ENCODE measurements at places on chromosomes 13 and 19.

DNA sequence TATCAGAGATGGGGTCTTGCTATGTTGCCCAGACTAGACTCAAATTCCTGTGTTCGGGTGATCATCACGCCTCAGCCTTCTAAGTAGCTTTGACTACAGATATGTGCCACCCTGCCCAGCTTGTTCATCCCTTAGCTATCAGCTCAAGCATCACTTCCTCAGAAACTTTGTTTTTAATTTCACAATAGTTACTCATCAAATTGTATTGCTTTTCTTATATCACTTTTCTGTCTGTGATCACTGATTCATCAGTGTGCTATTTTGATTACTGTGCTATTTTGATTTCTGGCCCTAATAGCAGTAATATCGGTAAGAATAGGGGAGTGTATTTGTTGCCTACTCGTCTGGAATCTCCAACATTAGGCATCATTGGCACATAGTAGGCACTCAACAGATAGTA lies 878.6 kb upstream of the PCDH20 start:
- peak; percentile 18 for DNase-seq

GRCh38 chr19:39145180-39145953 lies 19.8 kb downstream of the PAK4 start:
- no peak for DNase-seq

- no peak for DNase-seq
Observed at GRCh38 chr13:81406022-81406421, 1065.1 kb upstream of the SPRY2 start.

DNA sequence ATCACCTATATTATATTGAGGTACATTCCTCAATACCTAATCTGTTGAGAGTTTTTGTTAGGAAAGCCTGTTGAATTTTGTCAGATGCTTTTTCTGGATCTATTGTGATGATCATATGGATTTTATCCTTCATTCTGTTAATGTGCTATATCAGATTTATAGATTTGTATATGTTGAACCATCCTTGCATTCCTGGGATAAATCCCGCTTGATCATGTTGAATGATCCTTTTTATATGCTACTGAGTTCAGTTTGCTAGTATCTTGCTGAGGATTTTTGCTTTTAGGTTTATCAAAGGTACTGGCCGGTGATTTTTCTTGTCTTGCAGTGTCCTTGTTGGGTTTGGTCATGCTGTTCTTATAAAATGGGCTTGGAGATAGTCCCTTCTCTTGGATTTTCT lies 12.0 kb upstream of the ZNF331 start:
- no peak for DNase-seq

DNA sequence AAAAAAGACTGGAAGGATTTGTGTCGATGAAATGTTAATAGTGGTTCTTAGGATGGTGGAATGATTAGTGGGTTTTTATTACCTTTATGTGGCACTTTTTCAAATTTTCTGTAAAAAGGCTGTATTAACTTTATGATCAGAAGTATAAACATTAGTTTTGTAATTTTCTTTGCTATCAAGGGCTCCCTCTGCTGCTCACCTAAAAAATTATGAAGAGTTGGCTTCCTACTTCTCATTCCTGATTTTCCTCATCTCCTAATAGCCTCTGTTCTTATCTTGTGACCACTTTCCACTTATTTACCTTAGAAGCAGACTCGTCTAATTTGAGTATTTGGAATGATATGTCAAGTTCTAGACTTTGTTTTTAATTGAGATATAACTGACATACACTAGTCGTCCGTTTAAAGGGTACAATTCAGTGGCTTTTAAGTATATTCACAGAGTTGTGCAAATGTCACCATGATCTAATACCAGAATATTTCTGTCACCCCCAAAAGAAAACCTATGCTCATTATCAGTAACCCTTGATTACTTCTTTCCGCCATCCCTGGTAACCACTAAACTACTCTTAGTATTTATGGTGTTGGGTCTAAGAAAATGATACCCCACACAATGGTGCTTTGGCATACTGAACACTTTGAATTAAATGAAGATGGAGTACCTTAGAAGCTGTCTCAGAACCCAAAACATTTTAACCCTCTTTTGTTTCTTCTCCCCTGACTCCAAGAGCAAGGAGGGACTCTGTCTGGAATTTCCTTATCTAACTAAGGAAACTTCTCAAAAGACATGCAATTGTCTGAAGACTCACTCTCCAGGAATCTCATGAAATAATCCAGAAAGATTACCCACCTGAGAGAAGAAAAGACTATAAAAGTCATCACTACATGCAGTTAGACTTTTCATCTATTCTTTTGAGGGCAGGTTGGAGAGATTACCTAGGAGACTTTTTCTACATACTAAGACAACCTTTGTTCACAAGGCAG lies 311.3 kb downstream of the DLEU7 start:
- peak; percentile 62 for DNase-seq

- no peak for DNase-seq
Observed at GRCh38 chr19:30175987-30176386, 196.2 kb upstream of the ZNF536 start.

DNA sequence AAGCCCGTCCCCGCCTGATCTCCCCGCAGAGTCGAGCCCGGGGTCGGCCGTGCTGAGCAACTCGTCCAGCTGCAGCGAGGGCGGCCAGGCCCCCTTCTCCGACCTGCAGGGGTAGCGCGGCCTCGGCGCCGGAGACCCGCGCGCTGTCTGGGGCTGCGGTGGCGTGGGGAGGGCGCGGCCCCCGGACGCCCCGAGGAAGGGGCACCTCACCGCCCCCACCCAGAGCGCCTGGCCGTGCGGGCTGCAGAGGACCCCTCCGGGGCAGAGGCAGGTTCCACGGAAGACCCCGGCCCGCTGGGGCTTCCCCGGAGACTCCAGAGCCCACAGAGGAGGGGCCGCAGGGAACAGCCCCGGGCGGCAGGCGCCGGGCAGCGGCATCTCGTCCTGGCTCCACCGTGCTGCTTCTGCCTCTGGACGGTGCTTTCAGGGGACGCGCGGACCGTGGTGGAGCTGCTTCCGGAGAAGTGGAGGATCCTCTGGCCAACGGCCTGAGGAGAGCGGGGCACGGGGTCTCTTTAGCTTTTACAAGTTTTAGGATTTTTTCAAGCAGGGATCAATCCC lies 8.8 kb upstream of the F7 start:
- no peak for DNase-seq

GRCh38 chr13:112873851-112874750 lies 94.9 kb upstream of the MCF2L start:
- DNase-seq: peak; percentile 50

GRCh38 chr19:52464798-52465470 lies 11.6 kb downstream of the ZNF578 start:
- DNase-seq: no peak

GRCh38 chr13:99351772-99352171 lies 44.6 kb upstream of the GPR183 start:
- no peak for DNase-seq

- DNase-seq: peak; percentile 66
Observed at GRCh38 chr19:45508861-45509691, 1.8 kb downstream of the VASP start.

DNA sequence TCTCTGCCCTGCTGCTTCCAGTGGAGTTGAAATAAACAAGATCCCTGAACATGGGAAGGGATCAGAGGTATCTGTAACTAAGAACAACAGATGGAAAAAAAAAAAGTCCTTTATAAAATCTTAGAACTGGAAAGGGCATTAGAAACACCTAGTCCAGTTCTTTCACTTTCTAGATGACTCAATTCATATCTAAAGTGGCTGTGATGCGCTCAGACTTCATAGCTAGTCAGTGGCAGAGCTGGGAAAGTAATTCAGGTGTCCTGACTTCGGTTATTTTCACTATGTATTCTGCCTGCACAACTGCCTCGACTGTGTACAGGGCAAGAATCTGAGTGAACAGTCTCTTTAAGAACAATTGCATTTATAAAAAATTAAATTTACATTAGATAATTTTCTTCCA lies 151.8 kb upstream of the TMTC4 start:
- DNase-seq: no peak

Measured in IMR-90 (cell line).